ENCODE measurements at places on chromosomes 4 and X.

DNA sequence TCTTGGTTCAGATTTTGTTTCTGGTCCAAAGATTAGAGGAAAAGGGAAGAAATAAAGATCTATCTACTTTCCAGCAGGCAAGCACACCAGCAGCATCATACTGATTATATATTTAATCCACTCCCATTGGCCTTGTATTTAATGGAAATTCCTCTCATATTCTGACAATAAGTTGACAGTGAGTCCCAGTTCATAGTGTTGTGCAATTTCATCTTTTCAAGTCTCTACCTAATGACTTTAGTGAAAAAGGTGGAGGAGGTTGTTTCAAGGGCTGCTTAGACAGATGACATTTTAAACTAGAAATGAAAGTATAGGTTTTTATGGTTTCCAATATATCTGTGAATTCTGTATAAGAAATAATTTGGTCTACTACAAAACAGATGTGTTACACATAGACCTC, 298.6 kb downstream of the PABPC4L start:
- no peak for DNase-seq

- DNase-seq: no peak
Measured at GRCh38 chr4:16158504-16158852, 67.8 kb downstream of the TAPT1 start.

DNA sequence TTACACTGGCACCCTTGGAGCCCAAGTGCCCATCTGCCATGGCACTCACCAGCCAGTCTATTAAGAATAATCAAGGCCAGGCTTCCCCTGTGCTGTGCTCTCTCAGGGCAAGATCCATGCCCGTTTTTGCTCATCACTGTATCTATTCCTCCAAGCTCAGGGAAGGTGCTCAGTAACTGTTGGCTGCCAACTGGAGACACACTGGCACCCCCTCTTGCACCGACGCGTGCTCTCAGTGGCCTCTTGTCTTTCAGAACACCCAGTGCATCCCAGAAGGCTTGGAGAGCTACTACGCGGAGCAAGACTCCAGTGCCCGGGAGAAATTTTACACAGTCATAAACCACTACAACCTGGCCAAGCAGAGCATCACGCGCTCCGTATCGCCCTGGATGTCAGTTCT, 30.1 kb downstream of the NSG1 start:
- DNase-seq: no peak

DNA sequence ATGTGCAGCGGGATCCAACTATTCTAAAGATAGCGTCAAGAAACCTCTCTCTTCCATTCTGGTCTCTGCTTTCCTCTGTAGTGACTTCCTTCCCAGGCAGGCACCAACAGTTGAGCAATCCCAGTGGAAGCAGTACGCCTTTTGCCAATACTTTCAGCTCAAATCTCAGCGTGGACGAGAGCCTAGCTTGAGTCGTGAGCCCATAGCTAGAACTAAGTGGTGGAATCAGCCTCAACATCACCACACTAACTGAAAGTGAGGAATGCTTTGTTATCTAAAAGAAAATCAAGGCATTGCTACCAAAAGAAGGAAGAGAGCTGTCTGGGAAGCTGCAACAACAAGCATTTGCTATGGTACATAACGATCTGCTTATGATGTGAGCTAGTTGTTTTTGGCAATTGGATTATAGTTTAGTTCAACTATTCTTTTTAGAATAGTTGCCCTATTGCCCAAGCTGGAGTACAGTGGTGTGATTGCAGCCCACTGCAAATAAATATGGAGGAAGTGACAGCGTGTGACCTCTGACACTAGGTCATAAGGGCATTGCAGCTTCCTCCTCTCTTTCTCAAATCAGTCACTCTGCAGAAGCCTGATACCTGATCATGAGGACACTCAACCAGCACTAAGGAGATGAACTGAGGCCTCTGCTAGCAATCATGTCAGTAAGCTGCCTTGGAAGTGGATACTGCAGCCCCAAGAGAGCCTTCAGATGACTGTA, 24.7 kb upstream of the FRYL start:
- no peak for DNase-seq

GRCh38 chr4:41498177-41498576, 39.8 kb upstream of the LIMCH1 start:
- DNase-seq: no peak

GRCh38 chrX:148310426-148311165, 189.8 kb upstream of the AFF2 start:
- DNase-seq: no peak

- DNase-seq: no peak
Measured at GRCh38 chr4:140645196-140645595, 76.4 kb upstream of the UCP1 start.

- DNase-seq: no peak
Measured at GRCh38 chr4:158845311-158846041, 76.7 kb downstream of the FNIP2 start.

DNA sequence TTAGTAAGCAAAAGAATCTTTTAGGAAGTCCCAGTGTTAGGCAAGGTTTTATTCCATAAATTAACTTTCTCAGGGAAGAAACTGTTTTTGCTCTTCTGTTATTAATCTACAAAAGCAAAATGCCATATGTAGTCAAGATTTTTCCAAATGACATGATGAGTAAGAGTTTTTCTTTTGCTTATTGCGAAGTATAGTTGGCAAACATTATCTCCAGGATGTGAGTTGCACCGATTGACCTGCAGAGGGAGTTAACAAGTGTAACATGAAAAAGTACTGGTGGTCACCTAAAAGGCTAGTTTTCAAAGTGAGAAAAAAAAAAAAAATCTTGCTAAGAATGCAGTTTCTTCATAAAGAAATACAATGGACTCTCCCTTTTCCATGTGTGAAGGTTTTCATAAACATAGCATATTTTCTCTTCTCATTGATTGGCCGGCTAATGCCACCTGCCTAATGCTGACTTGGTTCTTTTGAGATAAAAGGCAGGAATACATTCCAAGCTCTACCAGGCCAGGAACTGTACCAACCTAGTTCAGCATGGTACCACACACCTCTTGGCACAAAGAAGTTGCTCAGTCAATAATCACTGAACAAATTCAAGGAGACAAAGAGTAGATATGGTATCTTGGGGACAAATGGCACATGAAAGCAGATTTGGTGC, 100.2 kb downstream of the LNX1 start:
- DNase-seq: peak; percentile 77

DNA sequence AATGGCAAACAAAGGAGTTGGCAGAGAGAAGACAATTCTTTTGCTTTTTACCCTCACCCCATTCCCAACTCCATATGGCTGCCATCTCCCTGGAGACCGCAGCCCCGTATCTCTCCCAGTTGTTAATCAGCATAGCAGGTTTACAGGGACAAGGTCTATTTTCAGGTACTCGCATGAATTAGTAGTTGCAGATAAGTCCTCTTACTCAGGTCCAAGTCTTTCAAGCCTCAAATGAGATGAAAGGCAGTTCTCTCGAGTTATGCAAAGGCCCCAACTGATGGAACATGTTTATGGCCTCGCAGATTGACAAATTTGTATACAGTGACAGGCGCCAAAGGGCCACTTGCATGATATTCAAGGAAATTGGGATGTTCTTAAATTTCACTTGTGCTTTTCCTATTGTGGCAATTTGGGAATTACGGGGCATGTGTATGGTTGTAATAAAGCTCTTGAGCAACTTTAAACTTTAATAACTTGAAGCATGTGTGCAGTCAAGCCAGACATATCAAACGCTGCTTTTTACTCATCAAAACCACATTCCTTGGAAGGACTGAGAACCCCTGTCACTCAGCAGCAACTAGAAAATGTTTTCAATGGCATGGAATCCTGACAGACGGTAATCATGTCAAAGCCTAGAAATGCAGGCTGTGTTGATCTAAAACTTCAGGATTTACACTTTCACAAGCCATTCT, 45.1 kb downstream of the KDR start:
- DNase-seq: no peak

DNA sequence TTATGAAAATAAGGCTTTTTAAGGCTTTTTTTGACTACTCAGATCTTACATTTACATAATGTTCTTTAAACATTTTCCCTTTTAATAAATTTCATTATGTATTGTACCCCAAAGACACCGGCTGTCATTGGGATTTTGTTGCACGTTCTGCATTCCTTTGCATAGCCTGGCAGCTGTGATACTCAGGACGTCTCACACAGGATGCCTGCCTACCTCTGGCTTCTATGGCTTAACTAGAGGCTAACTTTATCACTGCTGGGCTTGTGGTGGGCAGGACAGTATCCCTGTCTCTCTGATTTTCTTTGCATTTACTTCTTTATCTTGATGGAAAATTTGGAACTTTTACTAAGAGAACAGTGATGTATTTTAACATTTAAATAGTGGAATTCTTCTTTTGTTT, 147.8 kb downstream of the BMPR1B start:
- DNase-seq: no peak

GRCh38 chr4:142567199-142567598, 278.9 kb downstream of the INPP4B start:
- DNase-seq: no peak

DNA sequence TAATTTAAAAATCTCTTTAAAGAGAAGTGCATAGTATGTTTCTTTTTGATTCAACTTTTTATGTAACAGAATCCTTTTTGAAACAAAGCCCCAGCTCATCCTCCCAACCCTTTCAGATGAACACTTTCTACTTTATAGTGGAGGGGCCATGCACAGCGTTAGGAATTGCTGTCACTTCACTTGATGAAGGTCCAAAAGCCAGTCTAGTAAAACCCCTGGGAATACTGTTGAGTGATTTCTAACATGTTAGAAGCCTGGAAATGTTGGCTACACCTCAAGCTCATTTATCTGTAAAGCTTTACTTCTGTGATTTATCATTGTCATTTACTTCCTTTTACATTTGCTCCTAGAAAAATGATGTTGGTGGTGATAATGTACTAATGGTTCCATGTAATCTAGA, 1608.9 kb upstream of the TENM3 start:
- DNase-seq: no peak

GRCh38 chr4:109171070-109171469, 131.4 kb downstream of the COL25A1 start:
- no peak for DNase-seq

DNA sequence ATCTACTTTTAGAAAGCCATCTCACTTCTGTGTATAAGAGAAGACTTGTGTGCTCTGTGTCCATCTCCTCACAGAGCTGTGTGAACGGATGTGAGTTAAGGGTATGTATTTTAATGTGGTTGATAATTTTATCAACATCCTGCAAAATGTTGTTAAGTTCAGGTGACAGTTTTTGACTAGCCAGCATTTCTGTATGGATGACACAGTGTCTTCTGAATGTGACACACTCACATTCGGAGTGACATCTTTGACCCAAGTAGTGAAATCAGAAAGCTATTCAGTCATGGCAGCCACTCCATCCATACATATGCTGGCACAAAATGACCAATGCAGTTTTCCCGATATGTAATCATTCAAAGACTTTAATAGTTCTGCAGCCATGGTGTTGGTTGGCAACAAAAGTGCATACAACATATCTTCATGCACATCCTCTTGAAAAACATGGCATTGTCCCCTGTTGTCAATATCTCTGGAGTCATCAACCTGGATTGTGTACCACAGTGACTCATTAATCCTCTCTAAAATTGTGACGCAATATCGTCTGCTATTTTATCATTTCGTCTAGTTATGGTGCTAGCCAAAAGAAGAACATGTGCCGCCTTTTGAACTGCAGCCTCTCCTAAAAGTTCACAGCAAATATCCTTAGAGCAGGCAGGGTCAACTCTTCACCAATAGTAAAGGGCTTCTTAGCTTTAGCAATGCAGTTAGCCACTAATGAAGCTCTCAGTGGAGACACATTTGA, 6.8 kb upstream of the FGF2 start:
- no peak for DNase-seq

DNA sequence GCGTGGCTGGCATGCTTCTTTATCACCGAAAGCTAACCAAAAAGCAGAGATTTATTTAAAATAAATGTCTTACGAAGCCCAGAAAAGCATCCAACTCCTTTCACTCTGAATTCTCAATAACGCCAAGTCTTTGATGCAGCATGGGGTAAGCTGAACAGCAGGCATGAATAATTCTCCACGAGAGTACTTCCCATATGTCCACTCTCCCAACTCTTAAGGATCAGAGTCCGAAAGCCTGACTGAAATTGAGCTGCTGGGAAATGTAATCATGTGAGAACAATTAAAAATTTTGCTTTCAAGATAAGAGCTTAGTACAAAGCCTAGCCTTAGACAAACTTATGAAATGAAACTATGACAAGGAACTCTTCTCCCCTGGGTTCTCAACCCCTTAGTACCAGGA, 7.5 kb upstream of the SLC39A8 start:
- DNase-seq: no peak

Measured in non-pigmented ciliary epithelial cell (primary cell).